ENCODE measurements at places on chromosomes 16 and 17.
A peak's percentile ranks its signal among the peaks of the same experiment; 100 is the strongest.

- DNase-seq = no peak
Observed at GRCh38 chr16:15703029-15703736, 53.1 kb downstream of the NDE1 start.

GRCh38 chr17:66841328-66841727 lies 6.4 kb downstream of the CACNG5 start:
- DNase-seq = no peak

GRCh38 chr16:87490096-87490798 lies 2.6 kb downstream of the ZCCHC14 start:
- no peak for DNase-seq

DNA sequence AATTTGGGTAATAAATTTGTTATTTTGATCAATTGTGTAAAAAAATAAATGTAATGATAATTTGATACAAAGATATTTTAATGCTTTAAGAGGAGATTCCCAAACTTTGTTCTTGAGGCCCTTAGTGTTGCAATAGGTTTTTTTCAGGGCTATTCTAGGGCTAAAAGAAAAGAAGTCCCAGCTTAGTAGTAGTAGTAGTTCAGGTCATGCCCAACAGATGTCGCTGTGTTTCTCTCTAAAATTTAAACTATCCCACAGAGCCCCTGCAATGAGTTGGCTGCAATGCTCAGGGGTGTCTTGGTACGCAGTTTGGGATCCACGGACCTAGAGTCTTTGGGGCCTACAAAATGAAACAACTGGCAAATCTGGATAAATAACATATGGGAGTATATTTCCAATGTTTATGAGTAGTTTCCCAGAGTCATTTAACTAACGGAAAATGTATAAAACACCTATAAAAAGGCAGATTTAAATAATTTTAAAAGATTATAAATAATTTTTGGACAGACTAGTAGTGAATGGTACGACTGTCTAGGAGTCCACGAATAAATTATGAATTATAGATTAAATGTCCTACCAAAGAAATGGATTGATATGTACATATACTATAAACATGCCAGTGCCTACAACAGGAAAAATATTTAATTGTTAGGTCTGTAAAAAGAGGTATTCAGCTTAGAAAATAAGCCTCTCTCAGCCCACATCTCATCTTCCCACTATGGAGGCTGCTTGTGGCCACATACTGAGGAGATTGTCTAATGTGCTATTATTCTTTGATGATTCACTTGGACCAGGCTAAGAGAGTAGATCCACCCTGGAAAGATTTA lies 228.5 kb upstream of the PMFBP1 start:
- DNase-seq = peak; percentile 27

- DNase-seq = no peak
Observed at GRCh38 chr17:37490638-37491614, 1.2 kb downstream of the DUSP14 start.

GRCh38 chr16:79288066-79288465 lies 312.5 kb downstream of the MAF start:
- no peak for DNase-seq

Data from NCI-H510A treated with DMSO at 0.1 percent for 48 hours (cell line).